Renal cortex interstitium (tissue), 15 donors: ENCODE measurements at places on chromosomes 1 and 21.

DNA sequence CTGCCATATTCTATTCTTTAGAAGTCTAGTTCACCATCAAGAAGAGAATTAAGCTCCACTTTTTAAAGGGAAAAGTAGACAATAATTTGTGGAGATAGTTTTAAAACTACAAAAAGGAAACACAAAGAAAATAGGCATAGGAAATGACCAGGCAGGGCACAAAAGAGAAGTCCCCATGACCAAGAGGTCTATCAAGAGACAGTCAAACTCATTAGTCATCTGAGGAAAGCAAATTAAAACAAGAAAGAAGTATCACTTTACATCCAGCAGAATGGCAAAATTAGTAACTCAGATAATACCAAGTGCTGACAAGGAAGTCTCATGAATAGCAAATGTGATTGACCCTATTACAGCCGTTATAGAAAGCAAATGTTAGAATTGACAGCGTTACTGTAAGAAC is 243.7 kb upstream of the SNX7 start:
- no peak for DNase-seq

GRCh38 chr1:87778896-87779295 is 450.2 kb downstream of the LMO4 start:
- DNase-seq: no peak

DNA sequence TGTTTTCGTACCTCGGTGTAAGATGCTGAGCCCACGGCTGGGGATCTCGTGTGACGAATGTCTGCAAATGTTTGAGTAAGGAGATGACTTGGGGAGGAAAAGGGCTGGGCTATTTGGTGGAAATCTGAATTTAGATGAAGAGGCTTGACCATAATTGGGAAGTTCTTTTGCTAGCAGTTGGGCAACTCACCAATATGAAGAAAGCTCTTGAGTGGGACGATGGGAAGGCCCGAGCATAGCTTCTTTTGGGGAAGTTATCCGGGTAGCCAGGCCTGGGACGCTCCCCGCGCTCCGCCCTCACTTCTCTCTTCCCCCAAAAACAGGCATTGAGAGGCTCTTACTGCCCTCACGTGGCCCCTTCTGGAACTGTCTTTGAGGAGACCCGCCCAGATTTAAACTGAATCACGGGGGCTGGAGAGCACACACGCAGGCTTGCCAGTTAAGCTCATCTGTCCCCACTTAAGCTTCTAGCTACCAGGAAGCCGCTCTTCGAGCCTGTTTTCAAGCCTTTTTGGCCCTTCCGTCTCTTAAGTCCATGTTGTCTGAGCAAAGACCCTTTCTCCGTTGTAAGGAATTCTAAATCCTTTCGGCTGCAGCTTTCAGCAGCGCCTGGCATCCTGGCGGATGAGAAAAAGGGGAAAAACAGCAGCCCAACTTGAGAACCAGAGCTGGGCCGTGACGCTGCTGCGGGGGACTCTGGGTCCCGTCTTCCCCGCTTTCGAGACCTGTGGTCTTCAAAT is 93.1 kb downstream of the NID1 start:
- DNase-seq: peak; percentile 91

GRCh38 chr1:244201750-244202149 is 150.7 kb downstream of the ZBTB18 start:
- no peak for DNase-seq

DNA sequence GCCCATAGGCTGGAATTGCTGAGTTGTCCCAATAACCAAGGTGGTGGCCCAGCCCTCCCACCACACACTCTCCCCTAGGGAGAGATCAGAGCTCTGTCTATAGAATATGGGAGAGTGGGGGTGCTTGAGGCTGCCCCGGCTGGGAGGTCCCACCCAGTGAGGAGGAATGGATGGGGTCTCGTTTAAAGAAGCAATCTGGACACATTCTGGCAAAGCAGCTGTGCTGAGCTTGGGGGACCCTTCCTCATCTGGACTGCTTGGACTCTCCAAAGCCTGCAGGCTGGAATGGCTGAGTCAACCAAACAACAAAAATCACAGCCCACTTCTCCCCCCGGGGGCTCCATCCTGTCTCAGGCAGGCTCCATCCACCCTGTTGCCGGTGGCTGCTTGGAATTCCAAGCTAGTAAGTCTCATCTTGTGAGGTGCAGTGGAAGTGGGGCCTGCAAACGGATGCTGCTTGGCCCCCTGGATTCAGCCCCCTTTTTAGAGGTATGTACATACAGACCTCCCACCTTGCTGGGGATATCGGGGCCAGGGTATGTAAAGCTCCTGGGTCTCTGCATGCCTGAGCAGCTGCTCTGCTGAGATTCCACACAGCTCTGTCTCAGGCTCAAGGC is 67.1 kb upstream of the FAM78B start:
- no peak for DNase-seq

DNA sequence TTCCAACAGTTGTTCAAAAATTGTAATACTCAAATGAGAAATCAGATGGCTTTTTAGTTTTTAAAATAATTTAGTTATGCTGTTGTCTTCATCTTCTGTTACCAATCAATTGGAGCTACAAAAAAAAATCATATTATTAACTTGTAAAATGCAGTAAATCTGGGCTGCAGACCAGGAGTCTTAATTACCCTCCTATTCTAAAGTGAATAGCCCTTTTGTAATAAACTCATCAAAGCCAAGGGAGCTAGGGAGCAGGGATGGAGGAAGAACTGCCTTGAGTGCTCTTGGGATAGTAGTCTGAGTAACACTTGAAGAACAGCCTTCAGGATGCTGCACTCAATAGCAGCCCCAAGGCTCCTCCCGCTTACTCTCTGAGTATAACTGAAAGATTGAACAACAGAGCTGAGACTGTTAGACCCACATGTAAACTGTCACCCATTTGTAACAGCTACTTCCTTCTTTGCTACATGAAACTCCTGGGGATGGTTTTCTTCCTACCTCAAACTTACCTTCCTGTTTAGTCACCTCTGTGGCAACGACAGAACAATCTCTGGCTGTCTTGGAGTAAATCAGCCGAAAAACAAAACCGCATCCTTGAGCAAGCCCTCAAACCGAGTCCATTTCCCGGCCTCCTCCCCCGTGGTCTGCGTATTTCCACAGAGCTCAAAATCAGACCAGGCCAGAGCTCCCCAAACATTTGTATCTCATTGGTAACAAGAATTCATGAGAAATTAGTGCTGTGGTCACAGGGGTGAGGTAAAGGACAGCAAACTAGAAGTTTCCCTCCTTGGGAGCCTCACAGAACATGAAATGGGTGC is 55.9 kb downstream of the CD58 start:
- no peak for DNase-seq

DNA sequence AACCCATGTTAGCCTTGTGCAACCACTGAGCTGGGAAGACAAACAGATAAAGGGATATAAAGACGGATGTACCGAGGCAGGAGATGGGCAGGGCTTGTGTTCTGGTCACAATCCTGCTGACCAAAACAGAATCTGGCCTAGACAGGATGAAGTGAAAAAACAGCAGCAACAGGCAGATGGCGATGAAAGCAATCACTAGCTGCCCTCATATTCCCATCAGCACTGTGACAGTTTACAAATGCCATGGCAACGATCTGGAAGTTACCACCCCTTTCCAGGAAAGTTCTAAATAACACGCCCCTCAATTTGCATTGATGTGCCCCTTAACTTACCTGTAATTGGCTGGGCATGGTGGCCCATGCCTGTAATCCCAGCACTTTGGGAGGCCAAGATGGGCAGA is 40.6 kb upstream of the CD46 start:
- DNase-seq: no peak

- no peak for DNase-seq
Measured at GRCh38 chr1:156677616-156678596, 699 bp upstream of the NES start.

- no peak for DNase-seq
Measured at GRCh38 chr1:119676571-119677206, 28.6 kb upstream of the ZNF697 start.

- DNase-seq: no peak
Measured at GRCh38 chr1:112727716-112728115, 12.6 kb upstream of the PPM1J start.

GRCh38 chr1:244104309-244105060 is 53.4 kb downstream of the ZBTB18 start:
- DNase-seq: no peak

DNA sequence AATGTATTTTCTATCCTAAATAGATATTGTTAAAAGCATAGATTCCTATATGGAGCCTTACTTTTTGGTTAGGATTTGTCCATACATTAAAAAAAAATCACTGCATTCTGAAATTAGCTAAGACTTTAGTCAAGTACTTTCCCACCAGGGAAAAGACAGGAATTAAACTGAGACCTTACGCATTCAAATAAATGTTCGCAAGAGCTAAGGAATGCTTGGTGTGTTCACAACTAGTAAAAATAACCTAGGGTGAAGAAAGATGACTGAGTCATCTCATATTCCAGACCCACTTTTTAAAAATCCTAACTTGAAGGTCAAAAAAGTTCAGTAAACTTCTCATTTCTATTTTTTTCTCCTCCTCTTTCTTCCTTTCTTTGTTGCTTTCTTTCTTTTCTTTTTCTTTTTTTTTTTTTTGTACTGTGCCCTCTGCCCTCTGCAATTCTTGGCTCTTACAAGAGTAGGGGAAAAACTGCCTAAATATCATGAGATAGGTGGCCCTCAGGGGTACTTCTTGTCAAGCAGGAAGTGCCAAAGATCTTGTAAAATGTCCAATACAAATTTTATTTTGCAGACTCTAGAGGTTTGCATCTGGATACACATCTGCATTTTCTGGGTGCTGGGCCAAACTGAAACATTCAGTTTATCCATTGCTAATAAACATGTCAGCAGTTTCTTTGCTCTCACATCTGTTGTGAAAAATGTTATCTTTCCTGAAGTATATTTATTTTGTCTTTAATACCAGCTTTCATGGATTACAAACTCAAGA is 121.4 kb upstream of the GORAB start:
- no peak for DNase-seq

DNA sequence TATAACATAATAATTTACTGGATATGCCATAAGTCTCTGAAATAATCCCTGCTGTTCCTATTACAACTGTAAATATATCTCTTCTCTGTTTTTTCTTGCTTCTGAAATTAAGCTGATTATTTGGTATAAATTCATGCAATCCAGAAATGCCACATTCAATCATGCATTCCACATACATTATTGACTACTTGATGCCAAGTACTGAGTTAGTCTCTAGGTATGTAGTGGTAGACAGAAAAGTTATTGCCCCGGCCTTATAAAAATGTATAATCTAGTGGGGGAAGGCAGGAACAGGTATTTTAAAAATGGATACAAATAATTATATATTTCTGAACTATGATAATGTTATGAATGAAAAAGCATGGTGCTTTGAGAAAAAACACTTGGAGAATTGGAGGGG is 338.6 kb upstream of the SNX7 start:
- no peak for DNase-seq

GRCh38 chr1:54709547-54710292 is 5.9 kb upstream of the TTC4 start:
- no peak for DNase-seq

- no peak for DNase-seq
Measured at GRCh38 chr21:35120631-35121180, 71.6 kb upstream of the RUNX1 start.

DNA sequence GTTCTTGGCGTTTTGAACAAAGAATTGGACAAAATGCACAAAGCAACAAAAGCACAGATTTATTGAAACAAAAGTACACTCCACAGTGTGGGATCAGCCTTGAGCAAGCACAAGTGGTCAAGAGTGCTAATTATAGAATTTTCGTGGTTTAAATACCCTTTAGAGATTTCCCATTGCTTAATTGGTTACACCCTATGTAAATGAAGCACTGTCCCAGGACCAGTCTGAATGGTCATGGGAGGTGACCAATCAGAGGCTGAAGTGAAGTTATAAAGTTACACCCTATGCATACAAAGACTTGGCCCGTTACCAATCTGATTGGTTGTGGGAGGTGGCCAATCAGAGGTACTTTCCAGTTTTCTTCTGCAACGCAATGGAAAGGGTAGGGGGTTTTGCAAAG is 223.6 kb downstream of the CENPF start:
- DNase-seq: no peak

- no peak for DNase-seq
Measured at GRCh38 chr1:58047265-58047858, 499.2 kb downstream of the OMA1 start.

GRCh38 chr21:32064281-32064910 is 191.6 kb downstream of the HUNK start:
- no peak for DNase-seq

- no peak for DNase-seq
Measured at GRCh38 chr1:45356186-45356585, 15.9 kb upstream of the MUTYH start.

DNA sequence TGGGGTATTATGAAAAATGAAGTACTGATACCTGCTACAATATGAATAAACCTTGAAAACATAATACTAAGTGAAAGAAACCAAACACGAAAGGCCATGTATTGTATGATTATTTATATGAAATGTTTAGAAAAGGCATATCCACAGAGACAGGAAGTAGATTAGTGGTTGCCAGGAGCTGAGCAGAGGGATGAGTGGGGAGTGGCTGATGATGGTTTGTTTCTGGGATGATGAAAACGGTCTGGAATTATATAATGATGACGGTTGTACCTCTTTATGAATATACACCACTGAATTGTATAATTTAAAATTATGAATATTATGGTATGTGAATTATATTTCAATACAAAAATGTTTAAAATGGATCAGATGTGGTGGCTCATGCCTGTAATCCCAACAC is 63.8 kb upstream of the MPC2 start:
- DNase-seq: no peak

GRCh38 chr1:204073837-204074273 is 940 bp downstream of the SOX13 start:
- no peak for DNase-seq

- DNase-seq: no peak
Measured at GRCh38 chr1:243705585-243705984, 144.5 kb downstream of the AKT3 start.

GRCh38 chr1:13871886-13872285 is 171.9 kb downstream of the PRDM2 start:
- no peak for DNase-seq

GRCh38 chr1:65371544-65371943 is 48.9 kb upstream of the LEPR start:
- DNase-seq: no peak

DNA sequence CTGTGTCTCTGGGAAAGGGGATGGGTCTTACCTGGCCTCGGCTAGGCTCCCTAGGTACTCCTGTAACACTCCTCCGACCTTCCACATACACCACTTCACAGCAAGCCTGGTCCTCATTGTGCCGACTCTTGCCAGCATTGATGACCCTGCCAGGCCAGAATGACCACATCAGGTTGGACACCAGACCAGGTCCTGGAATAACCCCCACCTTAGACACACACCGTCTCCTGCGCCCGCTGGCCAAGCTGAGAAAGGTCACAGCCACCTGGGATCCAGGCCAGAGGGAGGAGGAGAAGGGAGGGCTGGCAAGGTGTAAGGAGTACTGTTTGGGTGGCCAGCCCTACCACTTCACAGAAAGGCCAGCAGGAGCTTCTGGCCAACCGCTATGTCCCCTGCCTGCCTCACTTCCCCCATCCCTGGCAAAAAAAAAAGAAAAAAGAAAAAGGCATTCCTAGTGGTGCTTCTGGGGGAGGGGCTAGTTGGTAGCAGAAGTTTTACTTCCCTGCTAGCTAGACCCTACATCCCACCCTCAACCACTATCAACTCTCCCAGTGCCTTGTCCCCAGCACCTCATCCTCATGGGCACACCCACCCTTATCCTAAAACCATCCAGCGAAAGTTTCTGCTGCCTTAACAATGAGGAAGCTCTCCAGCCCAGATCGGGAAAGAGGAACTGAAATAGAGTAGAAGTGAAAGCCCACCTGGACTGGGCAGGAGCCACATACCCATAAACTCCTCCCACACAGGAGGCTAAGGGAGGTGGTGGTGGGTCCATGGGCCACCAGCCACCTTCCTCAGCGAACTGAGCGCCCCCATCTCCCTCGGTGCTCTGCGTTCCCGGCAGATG is 1.4 kb downstream of the PPM1J start:
- DNase-seq: no peak
